ENCODE measurements at places on chromosomes 3 and 15.

- no peak for DNase-seq
Observed at GRCh38 chr15:29695489-29696167, 126.6 kb downstream of the TJP1 start.

DNA sequence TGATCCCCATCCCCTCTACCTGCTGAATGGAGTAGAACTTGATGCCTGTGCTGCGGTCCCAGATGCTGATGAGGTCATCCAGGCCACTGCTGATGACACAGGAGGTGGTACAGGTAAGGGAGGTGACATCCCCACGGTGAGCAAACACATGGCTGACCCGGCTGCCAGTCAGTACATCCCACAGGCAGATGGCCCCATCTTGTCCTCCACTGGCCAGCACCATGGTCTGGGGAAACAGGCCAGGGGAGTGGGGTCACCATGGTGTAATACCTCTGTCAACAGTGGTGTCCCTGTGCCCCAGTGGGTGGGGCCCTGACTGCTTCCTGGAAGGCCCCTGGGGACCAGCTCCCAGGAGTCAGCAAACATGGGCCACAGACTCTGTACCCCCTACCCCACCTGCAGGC, 33.3 kb downstream of the PTPN23 start:
- DNase-seq, result no peak

DNA sequence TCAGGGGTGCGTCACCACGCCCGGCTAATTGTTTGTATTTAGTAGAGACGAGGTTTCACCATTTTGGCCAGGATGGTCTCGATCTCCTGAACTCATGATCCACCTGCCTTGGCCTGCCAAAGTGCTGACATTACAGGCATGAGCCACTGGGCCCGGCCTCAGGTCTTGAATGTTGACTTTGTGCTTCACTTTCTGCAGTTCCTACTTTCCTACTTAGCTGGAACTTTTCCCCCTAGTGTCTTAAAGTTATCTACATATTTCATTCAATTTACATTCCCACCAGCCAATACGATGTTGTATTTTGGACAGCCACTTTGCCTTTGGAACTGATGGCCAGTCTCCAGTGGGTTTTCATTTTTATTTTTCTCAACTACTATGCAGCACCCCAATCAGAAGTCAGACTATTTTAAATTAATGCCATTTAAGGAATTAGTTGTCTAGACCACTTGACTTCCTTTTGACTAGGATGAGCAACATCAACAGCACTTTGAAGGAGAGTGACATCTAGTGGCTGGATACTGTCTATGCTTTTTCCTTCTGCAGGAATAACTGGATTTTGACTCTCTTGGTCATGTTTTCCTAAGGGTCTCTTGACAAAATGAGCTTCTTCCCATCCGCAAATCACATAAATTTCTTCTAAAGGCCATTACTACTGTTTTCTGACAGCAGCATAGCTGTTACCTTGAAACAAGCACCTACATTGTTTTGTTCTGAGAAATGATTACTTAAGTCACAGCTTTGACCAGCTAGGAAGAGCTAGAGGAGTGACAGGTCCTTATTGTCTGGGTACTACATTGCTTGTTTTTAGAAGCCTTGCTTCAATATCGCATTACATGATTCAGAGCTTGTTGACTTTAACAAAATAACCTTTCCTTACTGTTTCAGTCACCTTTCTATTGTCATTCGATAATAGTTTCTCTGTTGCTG, 140.2 kb downstream of the ITPR1 start:
- no peak for DNase-seq

DNA sequence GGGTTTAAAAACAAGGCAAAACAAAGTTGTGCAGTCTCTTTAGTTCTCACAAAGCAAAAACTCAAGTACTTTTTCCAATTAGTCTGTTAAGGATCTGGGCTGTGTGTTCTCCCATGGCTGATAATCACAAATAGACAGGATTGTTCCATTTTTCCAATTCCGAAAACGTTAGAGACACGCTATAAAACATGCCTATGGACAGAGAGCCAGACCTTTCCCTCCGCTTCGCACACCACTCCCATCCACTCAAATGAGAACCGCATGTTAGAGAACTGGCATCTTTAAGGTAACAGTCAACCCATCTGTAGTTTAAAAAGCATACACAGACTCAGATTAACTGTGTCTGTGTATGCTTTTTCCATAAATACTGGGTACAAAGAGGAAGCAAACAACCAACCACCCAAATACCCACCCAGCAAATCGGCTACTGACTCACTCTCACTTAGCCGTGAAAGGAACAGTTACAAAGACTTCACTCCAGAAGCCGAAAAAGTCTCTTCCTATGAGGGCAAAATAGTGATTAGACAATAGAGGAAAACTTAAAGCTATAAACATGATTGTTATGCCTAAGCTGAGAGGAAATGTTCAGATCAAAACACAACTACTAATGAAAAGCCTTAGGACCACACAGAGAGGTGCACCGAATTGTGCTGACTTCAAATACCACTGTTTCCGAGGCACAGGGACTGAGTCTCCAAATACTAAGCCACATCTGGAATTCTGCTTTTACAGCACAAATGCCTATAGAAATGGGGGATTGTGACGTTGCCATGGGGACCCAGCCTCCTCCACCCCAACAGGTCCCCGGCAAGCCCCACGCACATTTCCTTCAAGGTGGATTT, 36.1 kb downstream of the IL17RD start:
- DNase-seq, result no peak

GRCh38 chr15:57506422-57506821, 85.3 kb upstream of the MYZAP start:
- DNase-seq, result no peak

GRCh38 chr3:65596571-65597225, 442.0 kb downstream of the MAGI1 start:
- no peak for DNase-seq

- DNase-seq, result no peak
Observed at GRCh38 chr3:6915898-6916297, 55.0 kb downstream of the GRM7 start.

DNA sequence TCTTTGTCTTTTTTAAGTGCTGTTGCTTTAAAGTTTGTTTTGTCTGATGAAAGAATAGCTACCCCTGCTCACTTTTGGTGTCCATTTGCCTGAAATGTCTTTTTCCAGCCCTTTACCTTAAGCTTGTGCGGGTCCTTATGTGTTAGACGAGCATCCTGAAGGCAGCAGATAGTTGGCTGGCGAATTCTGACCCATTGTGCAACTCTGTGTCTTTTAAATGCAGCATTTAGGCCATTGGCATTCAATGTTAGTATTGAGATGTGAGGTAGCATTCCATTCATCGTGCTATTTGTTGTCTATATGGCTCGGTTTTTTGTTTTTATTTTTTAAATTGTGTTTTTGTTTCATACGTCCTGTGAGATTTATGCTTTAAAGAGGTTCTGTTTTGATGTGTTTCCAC, 55.0 kb downstream of the ZDHHC19 start:
- DNase-seq, result no peak

DNA sequence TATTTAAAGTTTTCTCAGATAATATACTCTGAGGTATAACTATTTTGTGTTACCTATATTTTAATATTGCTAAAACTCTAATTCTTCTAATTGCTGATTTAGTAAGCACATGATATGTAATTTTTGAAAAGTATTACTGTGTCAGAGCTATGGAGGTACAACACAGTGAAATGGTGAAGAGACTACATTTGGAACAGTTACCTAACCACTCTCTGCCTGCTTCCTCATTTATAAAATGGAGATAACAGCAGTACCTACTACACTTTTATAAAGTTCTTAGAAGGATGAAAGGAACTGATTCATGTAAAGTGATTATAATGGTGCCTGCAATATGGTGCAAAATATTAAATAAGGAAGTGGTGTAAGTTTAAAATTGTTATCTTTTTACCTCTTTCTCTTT, 16.3 kb upstream of the NEK10 start:
- DNase-seq, result no peak

DNA sequence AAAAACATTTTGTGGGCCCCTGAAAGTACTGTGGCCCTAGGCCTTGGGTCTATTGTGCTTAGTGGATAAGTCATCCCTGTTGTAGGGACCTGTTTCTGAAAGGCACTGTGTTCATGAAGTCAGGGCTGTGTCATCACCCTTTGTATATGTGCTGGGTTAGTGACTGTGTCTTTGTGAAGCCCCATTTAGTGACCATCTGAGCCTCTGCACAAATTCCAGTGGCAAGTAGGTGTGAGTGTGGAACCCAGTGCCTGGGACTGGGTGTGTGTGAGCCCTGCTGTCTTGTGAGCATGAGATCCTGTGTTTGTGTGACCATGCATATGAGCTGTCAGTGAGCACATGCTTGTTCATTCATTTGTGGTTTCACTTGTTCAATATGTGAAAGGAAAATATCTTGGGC, 1.2 kb upstream of the HYAL1 start:
- no peak for DNase-seq

DNA sequence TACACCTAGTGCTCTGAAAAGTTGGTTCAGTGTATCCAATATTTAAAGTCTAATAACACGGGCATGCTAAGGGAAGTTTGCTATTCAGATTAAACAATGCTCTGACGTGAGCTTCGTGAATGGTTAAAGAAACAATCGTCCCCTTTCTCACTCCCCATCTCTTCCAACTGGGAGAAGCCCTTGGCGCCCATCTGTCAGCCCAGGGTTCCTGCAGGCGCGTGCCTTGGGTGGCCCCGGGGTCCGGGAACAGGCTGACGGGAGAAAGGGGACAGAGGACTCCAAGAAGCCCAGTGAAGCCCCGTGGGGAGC, 413 bp downstream of the SEC22C start:
- no peak for DNase-seq

GRCh38 chr3:9883706-9884554, 3.9 kb upstream of the CIDEC start:
- no peak for DNase-seq

DNA sequence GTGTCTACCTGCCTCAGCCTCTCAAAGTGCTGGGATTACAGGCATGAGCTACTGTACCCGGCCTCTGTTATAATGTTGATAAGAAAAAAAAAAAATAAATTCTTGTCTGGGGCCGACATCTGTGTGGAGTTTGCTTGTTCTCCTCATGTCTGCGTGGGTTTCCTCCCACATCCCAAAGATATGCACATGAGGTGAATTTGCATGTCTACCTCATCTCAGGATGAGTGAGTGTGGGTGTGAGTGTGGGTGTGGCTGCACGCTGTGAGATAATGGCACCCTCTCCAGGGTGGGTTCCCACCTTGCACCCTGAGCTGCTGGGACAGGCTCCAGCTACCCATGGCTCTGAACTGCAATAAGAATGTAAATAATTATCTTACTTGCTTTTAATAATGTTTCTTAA, 25.9 kb upstream of the UACA start:
- no peak for DNase-seq

- DNase-seq, result no peak
Observed at GRCh38 chr3:15336057-15336456, 3.7 kb upstream of the SH3BP5 start.

- no peak for DNase-seq
Observed at GRCh38 chr3:188417271-188417696, 263.3 kb downstream of the LPP start.

GRCh38 chr3:33919312-33920120, 121.1 kb downstream of the PDCD6IP start:
- DNase-seq, result no peak

DNA sequence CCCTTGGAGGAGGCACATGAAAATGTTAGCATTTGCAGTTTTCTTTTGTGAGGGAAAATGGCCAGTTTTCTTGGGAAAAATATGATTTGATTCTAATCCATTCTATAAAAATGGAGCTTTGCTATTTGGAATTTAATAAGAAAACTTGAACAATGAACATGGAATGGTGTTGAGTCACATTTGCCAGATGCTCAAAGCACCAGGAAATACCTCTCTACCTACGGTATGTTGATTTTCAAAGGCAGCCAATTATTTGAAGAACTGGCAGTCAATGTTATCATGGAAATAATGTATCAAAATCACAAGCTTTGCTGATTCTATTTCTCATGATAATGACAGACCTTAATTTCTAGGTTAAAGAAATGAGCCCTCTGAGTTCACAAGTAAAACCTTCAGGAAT, 14.9 kb downstream of the NME9 start:
- no peak for DNase-seq

DNA sequence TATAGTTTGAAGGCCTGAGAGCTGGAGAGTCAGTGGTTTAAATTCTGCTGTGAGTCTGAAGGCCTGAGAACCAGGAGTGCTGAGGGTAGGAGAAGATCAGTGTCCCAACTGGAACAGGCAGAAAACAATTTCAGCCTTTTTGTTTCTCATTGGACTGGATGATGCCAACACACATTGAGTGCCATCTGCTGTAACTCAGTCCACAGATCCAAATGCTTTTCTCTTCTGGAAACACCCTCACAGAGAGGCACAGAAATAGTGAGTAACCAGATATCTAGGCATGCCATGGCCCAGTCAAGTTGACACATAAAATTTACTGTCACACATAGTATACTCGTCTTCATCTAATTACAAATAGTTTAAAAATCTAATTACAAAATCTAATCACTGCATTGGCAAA, 100.8 kb downstream of the NEO1 start:
- no peak for DNase-seq

DNA sequence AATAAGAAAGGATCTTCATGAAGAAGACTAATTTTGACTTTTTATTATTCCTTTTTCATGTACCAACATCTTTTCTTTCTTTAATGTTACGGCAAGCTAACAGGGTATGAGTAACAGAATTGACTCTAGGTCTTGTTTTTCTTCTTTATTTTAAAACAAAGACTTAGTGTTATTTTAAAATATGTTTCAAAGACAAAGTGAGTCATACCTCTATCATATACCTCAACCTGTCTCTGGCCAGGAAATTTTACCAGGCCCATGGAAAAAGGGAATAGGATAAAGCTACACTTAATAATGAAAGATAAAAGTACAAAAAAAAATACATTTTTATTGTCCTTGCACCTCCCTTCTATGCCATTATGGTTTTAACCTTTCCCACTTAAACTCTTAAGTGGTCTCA, 57.4 kb downstream of the ZNF148 start:
- DNase-seq, result no peak

DNA sequence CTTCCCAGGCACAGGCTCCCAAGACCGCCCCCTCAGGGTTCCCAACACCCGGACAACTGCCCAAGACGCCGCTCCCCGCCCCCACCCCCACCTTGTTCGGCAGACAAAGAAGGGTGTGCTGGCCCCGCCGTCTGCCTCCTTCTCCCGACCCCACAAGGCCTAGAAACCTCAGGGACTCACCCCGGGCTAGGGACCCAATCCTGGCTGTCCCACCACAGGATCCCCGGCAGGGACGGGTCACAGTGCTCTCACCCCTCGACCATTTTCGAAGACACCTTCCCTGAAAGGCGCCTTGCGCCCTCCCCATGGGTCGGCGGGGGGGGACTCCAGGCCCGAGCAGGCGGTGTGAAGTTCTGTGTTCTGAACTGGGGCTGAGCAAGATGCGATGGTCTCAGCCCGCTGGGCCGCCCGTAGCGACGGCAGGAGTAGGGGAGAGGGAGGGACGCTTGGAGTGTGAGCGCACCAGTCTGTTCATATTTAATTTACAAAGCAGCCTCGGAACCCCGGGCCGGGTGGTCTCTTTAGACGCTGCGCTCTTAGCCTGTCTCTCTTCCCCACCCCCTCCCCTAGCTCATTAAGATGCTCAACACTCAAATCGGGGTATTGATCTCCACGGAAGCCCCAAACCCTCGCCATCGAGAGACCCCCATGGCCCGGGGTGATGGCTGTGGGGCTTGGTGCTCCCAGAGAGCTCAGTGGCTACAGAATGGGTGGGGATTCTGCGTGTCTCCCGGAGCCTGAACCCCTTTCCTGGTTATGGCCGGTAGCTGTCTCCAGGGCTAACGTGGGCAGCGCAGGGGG, 1.4 kb upstream of the ISLR2 start:
- DNase-seq, result no peak

- DNase-seq, result no peak
Observed at GRCh38 chr3:46483825-46484224, 14.0 kb upstream of the RTP3 start.

GRCh38 chr3:73418681-73419080, 206.1 kb downstream of the PDZRN3 start:
- DNase-seq, result no peak
